ENCODE measurements at places on chromosomes 2 and 18.

DNA sequence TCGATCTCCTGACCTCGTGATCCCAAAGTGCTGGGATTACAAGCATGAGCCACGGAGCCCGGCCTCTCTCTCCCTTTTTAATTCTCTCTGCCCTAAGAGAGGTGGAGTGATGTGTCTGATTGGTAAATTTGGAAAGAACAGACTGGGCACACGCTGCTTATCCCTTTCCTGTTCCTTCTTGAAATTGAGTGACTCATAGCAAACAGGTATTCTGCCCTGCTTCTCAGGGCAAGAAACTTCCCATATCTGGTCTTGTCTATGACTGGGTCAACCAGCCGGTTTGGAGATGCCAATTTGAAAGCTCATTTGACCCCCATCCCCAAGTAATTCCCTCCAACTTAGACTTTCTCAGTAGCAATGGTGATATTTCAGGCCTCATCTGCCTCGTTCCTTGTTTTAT lies 15.0 kb downstream of the LYPD1 start:
- no peaks in the 10 kb centered on the region for H3K36me3 ChIP-seq
- DNase-seq: no peak
- H3K27me3 ChIP-seq: peaks cover 1% of the 10 kb centered on the region
- no peak overlapping the region for H3K4me3 ChIP-seq
- H3K4me1 ChIP-seq: no peaks in the 10 kb centered on the region

GRCh38 chr2:47601568-47601967 lies 181.4 kb upstream of the MSH6 start:
- H3K4me1 ChIP-seq: peaks cover 2% of the 10 kb centered on the region
- peaks cover 2% of the 10 kb centered on the region for H3K27me3 ChIP-seq
- no peak for DNase-seq
- no peaks in the 10 kb centered on the region for H3K36me3 ChIP-seq
- no peak overlapping the region for H3K27ac ChIP-seq

DNA sequence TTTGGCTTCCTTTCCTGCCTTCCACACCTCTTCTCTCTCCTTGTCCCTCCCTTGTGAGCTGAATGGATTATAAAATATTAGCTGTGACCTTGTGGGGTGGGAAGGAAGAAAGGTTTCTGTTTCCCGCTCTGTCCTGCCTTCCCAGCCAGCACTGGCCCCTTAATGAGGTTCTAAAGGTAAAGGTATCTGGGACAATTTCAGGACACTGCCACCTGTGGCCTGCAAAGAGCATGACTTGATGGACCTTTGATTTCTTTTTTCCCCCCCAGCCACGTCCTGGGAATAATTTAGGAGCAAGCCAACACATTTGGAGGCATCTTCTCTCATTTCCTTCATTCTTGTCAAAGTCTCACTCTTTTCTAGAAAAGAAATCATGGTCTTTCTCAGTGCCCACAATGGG lies 246.7 kb upstream of the EPAS1 start:
- no peaks in the 10 kb centered on the region for H3K4me1 ChIP-seq
- peaks cover 29% of the 10 kb centered on the region for H3K36me3 ChIP-seq
- DNase-seq: no peak
- no peaks in the 10 kb centered on the region for H3K27me3 ChIP-seq
- H3K27ac ChIP-seq: no peak overlapping the region

DNA sequence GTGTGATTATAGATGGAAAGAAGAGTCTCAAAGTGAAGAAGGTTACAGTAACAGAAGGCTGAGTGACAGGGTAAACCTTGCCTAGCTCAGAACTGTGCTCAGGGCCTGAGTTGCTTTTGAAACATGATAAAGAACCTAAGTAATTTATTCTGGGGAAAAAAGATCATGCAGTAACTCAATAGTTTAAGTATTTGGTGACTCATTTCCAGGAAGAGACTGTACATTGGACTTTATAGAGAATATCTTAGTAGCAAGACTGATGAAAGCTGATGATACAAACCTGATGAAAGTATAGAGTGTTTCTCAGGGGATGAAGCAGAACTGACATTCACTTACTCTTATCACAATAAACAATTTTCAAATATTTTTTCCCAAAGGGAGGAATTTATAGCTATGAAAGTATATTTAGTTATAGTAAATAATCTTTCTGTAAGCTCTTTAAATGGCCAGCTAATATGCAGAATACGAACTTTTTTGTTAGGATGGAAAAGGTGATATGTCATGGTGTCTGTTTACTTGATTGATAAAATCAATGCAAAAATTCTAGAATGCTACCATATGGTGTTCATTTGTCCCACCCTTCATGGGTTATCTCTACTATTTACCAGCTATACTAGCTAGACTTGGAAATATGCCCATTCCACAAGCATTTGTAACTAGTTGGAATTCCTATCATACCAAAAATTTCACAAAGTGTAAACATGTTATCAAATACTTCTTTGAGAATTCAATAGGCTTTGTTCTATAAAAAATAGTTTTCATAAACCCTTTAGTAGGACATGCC lies 1265.5 kb upstream of the ACVR2A start:
- H3K4me1 ChIP-seq: no peaks in the 10 kb centered on the region
- no peaks in the 10 kb centered on the region for H3K36me3 ChIP-seq
- H3K4me3 ChIP-seq: no peak overlapping the region
- no peak overlapping the region for H3K27ac ChIP-seq
- no peak for DNase-seq

DNA sequence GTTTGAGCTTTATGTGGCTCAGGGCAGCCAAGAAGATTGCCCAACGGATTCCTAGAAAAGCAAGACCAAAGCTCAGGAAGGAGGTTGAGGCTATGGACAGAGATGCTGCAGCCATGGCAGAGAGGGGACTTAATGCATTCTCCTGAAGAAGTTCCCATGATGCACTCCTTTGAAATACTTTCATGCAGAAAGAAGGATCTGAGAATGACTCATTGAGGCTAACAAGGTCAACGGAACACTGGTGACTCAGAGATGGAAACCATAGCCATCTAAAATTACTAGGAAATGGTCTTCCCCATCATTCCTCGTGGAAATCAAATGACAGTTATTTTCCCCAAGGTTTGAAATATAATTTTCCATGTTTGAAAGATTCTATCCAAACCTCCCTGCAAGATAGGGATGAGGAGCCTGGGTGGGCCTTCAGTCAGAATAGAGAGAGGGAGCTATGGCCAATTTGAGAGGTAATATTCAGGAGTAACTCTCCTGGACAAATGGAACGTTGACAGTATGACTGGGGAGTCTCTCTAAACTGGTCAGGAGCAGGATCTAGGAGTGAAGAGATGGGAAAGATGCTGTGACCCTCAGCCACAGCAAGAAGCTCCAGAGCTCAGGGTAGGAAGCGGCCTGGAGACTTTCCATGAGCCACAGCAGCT lies 63.0 kb downstream of the REEP1 start:
- peaks cover 3% of the 10 kb centered on the region for H3K27me3 ChIP-seq
- no peaks in the 10 kb centered on the region for H3K4me1 ChIP-seq
- peaks cover 18% of the 10 kb centered on the region for H3K36me3 ChIP-seq
- no peak overlapping the region for H3K4me3 ChIP-seq

DNA sequence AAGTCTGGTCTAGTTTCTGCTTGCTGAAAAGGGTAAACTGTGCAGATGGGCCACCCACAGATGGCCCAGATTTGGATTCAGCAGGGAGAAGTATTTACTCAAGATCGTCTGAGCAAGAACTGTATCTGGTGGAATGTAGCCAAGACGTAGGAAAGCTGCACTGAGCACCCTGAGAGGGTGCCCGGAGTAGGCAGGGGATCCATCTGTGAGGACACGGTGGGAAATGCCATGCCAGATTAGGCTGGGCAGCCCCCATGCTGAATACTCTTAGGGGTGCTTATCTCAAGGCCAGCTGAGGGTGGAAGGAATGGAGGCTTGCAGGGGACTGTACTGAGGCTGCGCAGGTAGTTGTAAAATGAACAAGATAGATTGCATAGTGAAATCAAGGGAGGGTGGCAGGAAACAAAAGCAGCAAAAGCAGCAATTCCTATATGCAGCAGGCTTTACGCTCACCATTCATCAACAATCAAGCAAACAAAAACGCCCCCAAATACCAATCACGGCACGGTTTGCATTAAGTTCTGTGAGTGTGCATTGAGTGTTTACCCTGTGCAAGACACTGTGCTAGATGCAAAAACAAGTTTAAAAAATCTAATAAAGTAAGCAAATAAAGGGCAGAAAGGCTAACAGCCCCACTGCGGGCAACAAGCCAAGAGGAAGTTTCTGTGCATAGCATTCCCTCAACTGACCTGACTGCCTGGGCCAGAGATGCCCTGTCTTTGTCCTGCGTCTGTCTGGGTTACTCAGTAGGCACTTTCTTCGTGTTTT lies 32.2 kb upstream of the LPIN2 start:
- H3K4me3 ChIP-seq: no peak overlapping the region
- no peaks in the 10 kb centered on the region for H3K36me3 ChIP-seq
- H3K4me1 ChIP-seq: peaks cover 5% of the 10 kb centered on the region
- DNase-seq: no peak
- H3K27me3 ChIP-seq: no peaks in the 10 kb centered on the region
- no peak overlapping the region for H3K27ac ChIP-seq

DNA sequence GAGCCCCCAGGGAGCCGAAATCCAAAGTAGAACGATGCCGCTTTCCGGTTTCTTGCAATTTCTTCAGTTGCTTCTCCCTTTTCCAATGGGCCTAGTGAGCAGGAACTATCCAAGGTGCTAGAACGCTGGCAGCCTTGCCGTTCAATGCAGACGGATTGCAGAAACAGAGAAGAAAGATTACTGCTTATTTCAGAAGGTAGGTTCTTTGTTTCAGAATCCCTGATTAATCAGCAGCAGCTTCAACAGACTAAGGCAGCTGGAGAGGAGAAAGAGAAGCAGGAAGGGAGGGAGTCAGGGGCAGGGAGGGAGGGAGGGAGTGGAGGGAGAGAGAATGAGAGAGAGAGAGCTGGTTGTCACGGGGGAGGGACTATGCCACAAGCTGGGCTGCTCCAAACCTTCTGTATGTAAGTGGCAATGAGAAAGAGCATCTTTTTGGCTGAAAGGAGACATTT lies 576 bp downstream of the NYAP2 start:
- no peak for DNase-seq
- no peak overlapping the region for H3K27ac ChIP-seq
- H3K4me1 ChIP-seq: no peaks in the 10 kb centered on the region
- H3K4me3 ChIP-seq: no peak overlapping the region

- H3K27me3 ChIP-seq: no peaks in the 10 kb centered on the region
- no peak for DNase-seq
- no peaks in the 10 kb centered on the region for H3K4me1 ChIP-seq
- H3K27ac ChIP-seq: no peak overlapping the region
Measured at GRCh38 chr2:168514692-168515091, 58.6 kb downstream of the CERS6 start.

- no peaks in the 10 kb centered on the region for H3K27me3 ChIP-seq
- H3K36me3 ChIP-seq: no peaks in the 10 kb centered on the region
- no peak overlapping the region for H3K27ac ChIP-seq
- DNase-seq: no peak
- no peak overlapping the region for H3K4me3 ChIP-seq
- H3K4me1 ChIP-seq: no peaks in the 10 kb centered on the region
Measured at GRCh38 chr2:147232225-147232669, 612.6 kb upstream of the ACVR2A start.

- DNase-seq: no peak
- no peak overlapping the region for H3K4me3 ChIP-seq
- no peaks in the 10 kb centered on the region for H3K27me3 ChIP-seq
Measured at GRCh38 chr18:78363556-78364387, 615.8 kb upstream of the SALL3 start.

- H3K27me3 ChIP-seq: no peaks in the 10 kb centered on the region
- no peaks in the 10 kb centered on the region for H3K4me1 ChIP-seq
- DNase-seq: no peak
- no peaks in the 10 kb centered on the region for H3K36me3 ChIP-seq
- H3K4me3 ChIP-seq: no peak overlapping the region
Measured at GRCh38 chr2:181189951-181190350, 209.5 kb downstream of the UBE2E3 start.

- DNase-seq: no peak
- no peaks in the 10 kb centered on the region for H3K4me1 ChIP-seq
- H3K27ac ChIP-seq: no peak overlapping the region
- H3K36me3 ChIP-seq: no peaks in the 10 kb centered on the region
- H3K4me3 ChIP-seq: no peak overlapping the region
- H3K27me3 ChIP-seq: no peaks in the 10 kb centered on the region
Measured at GRCh38 chr2:41000906-41001305, 549.0 kb upstream of the SLC8A1 start.

GRCh38 chr18:46293742-46294181 lies 189.6 kb downstream of the HAUS1 start:
- H3K4me1 ChIP-seq: peaks cover 8% of the 10 kb centered on the region
- no peak for DNase-seq
- no peak overlapping the region for H3K4me3 ChIP-seq

GRCh38 chr2:96103187-96103601 lies 13.2 kb downstream of the ADRA2B start:
- H3K27ac ChIP-seq: no peak overlapping the region
- DNase-seq: no peak
- peaks cover 6% of the 10 kb centered on the region for H3K36me3 ChIP-seq
- H3K4me3 ChIP-seq: no peak overlapping the region
- H3K27me3 ChIP-seq: no peaks in the 10 kb centered on the region
- no peaks in the 10 kb centered on the region for H3K4me1 ChIP-seq

- no peak overlapping the region for H3K27ac ChIP-seq
- no peaks in the 10 kb centered on the region for H3K27me3 ChIP-seq
- no peak overlapping the region for H3K4me3 ChIP-seq
- peaks cover 2% of the 10 kb centered on the region for H3K4me1 ChIP-seq
- DNase-seq: no peak
- peaks cover 17% of the 10 kb centered on the region for H3K36me3 ChIP-seq
Measured at GRCh38 chr2:28855193-28855592, 14.9 kb downstream of the TRMT61B start.

DNA sequence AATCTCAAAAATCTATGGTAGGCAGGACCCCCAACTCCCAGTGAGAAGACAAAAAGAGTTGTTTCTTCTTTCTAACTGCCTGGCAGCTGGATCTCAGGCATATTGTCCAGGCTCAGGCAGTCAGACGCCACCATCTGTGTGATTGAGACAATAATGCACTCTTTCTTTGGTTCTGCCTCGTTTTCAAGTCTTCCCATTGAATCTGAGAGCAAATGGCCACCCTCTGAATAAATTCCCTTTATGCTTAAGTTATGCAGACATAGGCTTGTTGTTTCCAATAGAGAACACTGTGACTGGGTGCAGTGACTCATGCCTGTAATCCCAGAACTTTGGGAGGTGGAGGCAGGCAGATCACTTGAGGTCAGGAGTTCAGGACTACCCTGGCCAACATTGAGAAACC lies 15.3 kb upstream of the CD207 start:
- H3K27me3 ChIP-seq: peaks cover 3% of the 10 kb centered on the region
- H3K27ac ChIP-seq: no peak overlapping the region
- no peak for DNase-seq
- H3K4me1 ChIP-seq: peaks cover 6% of the 10 kb centered on the region

- H3K27me3 ChIP-seq: no peaks in the 10 kb centered on the region
- no peak overlapping the region for H3K27ac ChIP-seq
- peaks cover 2% of the 10 kb centered on the region for H3K36me3 ChIP-seq
Measured at GRCh38 chr2:115596659-115597375, 1154.4 kb downstream of the DPP10 start.

GRCh38 chr2:109415581-109416013 lies 198.2 kb downstream of the SEPTIN10 start:
- H3K27ac ChIP-seq: no peak overlapping the region
- peaks cover 5% of the 10 kb centered on the region for H3K27me3 ChIP-seq
- H3K4me3 ChIP-seq: no peak overlapping the region
- H3K36me3 ChIP-seq: no peaks in the 10 kb centered on the region
- DNase-seq: no peak

- H3K27me3 ChIP-seq: no peaks in the 10 kb centered on the region
- no peak for DNase-seq
- H3K4me1 ChIP-seq: no peaks in the 10 kb centered on the region
- H3K36me3 ChIP-seq: peaks cover 16% of the 10 kb centered on the region
- H3K4me3 ChIP-seq: no peak overlapping the region
- no peak overlapping the region for H3K27ac ChIP-seq
Measured at GRCh38 chr2:196758474-196759377, 40.8 kb downstream of the GTF3C3 start.

All from memory B cell (primary cell).